ENCODE measurements at places on chromosomes 11 and 22. TPM values are rescaled to one million over a fixed set of nuclear protein-coding genes. Genes with fewer than 3 reads are reported as not detected.

- H3K36me3 ChIP-seq = no peaks in the 10 kb centered on the region
- H3K27ac ChIP-seq = no peak overlapping the region
- no peaks in the 10 kb centered on the region for H3K27me3 ChIP-seq
- no peak overlapping the region for H3K4me3 ChIP-seq
Measured at GRCh38 chr11:98835335-98835734, 185.4 kb upstream of the CNTN5 start.

Gene MRGPRX4
- total RNA-seq = not detected

DNA sequence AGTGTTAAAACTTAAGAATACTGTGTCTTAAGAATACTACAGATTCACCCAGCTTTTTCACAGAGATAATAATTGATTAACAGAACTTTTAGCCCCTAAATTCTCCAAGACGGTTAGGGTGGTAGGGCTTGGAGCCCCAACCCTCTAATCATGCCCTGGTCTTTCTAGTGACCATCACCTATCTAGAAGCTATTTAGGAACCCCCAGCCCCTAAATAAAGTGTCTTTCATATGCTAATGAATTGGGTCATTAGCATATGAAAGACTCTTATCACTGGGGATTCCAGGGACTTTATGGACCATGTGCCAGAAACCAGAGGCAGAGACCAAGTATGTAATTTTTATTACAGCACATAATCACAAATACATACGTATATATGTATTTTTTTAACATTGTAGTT lies 999.7 kb upstream of the RAG2 start:
- H3K4me3 ChIP-seq = no peak overlapping the region
- H3K27ac ChIP-seq = no peak overlapping the region
- no peaks in the 10 kb centered on the region for H3K27me3 ChIP-seq
- H3K4me1 ChIP-seq = no peaks in the 10 kb centered on the region
- H3K36me3 ChIP-seq = no peaks in the 10 kb centered on the region

Gene FHIP1B
- 14.0 TPM for total RNA-seq

Gene BTG4
- total RNA-seq = not detected

Gene ASPHD2
- 1.3 TPM for total RNA-seq

GRCh38 chr11:47593934-47594855 lies at the start of gene C1QTNF4:
C1QTNF4 (minus strand) TSS chr11:47594411; CDS start chr11:47590810, 3,601 bp downstream.
- H3K4me3 ChIP-seq = no peak within 1 kb of the TSS
- no peaks in the 10 kb centered on the region for H3K36me3 ChIP-seq
- no peak for DNase-seq
- no peak within 1 kb of the TSS for H3K27ac ChIP-seq

GRCh38 chr11:118618115-118618990 lies 10.9 kb downstream of the PHLDB1 start:
- peak; percentile 89 for DNase-seq
- peaks cover 3% of the 10 kb centered on the region for H3K27me3 ChIP-seq
- H3K36me3 ChIP-seq = peaks cover 27% of the 10 kb centered on the region
- peaks cover 89% of the 10 kb centered on the region for H3K4me1 ChIP-seq

Gene SNX32
- not detected for total RNA-seq

GRCh38 chr11:130487924-130488815 lies 39.7 kb downstream of the ADAMTS15 start:
- H3K4me1 ChIP-seq = peaks cover 12% of the 10 kb centered on the region
- H3K27me3 ChIP-seq = peaks cover 12% of the 10 kb centered on the region
- H3K27ac ChIP-seq = no peak overlapping the region
- no peak for DNase-seq

- no peaks in the 10 kb centered on the region for H3K36me3 ChIP-seq
- H3K4me3 ChIP-seq = no peak overlapping the region
- no peak overlapping the region for H3K27ac ChIP-seq
- no peaks in the 10 kb centered on the region for H3K4me1 ChIP-seq
- no peaks in the 10 kb centered on the region for H3K27me3 ChIP-seq
- no peak for DNase-seq
Measured at GRCh38 chr22:33248948-33249347, 190.8 kb upstream of the SYN3 start.

GRCh38 chr11:127191689-127192088 lies 191.1 kb upstream of the KIRREL3 start:
- no peak overlapping the region for H3K27ac ChIP-seq
- H3K4me3 ChIP-seq = no peak overlapping the region
- no peaks in the 10 kb centered on the region for H3K4me1 ChIP-seq
- H3K27me3 ChIP-seq = peaks cover 18% of the 10 kb centered on the region

Gene HTATIP2
- 15.4 TPM for total RNA-seq

- H3K4me3 ChIP-seq = no peak overlapping the region
- no peaks in the 10 kb centered on the region for H3K36me3 ChIP-seq
- DNase-seq = peak; percentile 60
- no peaks in the 10 kb centered on the region for H3K27me3 ChIP-seq
- peaks cover 25% of the 10 kb centered on the region for H3K4me1 ChIP-seq
Measured at GRCh38 chr11:85867751-85868150, 12.6 kb downstream of the CCDC83 start.

DNA sequence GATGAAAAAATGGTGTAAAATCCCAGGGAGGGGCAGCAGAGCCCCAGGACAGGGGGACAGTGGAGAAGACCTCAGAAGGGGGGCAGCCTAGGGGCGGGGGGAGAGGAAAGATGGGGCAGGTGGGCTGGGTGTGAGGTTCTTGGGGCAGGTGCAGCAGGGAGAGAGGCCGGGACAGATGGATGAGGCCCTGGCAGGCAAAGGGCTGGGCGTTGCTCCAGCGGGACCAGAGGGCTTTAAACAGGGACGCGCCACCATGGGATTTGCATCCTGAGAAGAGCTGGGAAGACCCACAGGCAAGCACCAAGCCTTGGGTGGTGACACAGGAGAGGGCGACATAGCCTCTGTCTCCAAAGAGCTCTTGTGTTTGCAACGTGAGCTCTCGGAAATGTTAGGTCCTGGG lies 1342.8 kb downstream of the TBC1D22A start:
- peaks cover 13% of the 10 kb centered on the region for H3K36me3 ChIP-seq
- no peaks in the 10 kb centered on the region for H3K27me3 ChIP-seq

Gene MYOD1
- not detected for total RNA-seq

Gene CRYAB
- 53.6 TPM for total RNA-seq

Gene OR52A1
- not detected for total RNA-seq

Gene OR4C45
- not detected for total RNA-seq

- peak overlapping the region; percentile 66 for H3K4me3 ChIP-seq
- peaks cover 25% of the 10 kb centered on the region for H3K4me1 ChIP-seq
- H3K36me3 ChIP-seq = no peaks in the 10 kb centered on the region
- DNase-seq = no peak
Measured at GRCh38 chr22:23522623-23523251, 57.4 kb downstream of the IGLL1 start.

DNA sequence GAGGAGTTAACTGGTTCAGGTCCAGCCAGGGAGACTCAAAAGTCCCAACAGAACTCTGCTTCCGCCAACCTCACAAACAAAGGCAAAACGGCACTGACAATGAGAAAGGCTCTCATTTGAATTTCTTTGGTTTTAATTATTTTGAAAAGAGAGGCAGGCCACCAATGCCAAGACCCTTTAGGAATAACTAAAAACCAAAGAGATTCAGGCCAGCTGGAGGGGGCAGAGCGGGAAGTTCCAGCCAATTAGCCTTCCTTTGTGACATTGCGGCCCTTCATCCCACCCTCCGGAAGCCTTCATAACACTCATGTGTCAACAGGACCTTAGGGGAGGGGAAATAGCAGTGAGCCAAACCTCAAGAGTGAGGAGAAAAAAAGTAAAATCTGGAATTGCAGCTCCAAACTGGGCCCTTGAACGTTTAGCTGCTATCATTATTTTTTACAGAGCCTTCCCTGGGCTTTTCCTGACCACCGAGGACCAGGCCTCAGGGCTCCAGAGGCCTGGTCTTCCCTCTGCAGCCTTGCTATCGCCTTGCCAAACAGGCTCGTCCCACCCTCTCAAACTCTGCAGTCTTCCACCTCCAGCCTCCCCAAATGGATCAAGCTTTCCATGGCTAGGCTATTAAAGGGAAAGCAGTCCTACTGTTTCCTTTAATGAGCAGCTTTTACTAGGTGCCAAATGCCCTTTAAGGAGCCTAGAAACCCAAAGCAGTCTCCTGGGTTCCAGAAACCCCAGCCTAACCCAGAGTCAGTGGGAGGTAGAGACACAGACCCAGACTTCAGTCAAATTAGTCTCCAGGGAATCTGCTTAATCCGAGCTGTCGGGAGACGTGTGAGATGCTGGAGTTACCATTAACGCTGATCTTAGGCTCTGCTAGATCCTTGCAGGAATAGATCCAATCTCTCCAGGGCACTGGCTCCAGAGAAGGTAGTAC lies 114.2 kb downstream of the CCDC34 start:
- no peak overlapping the region for H3K27ac ChIP-seq
- no peaks in the 10 kb centered on the region for H3K36me3 ChIP-seq
- peaks cover 1% of the 10 kb centered on the region for H3K27me3 ChIP-seq

Gene PAK1
- 51.4 TPM for total RNA-seq

Gene OR56B1
- not detected for total RNA-seq

Gene PGAP2
- 16.6 TPM for total RNA-seq

- no peaks in the 10 kb centered on the region for H3K36me3 ChIP-seq
- no peaks in the 10 kb centered on the region for H3K4me1 ChIP-seq
Measured at GRCh38 chr11:112596324-112596723, 335.7 kb upstream of the PLET1 start.

Gene IFITM10
- 0.57 TPM for total RNA-seq

- DNase-seq = no peak
- peaks cover 39% of the 10 kb centered on the region for H3K27me3 ChIP-seq
- no peak overlapping the region for H3K27ac ChIP-seq
- peaks cover 35% of the 10 kb centered on the region for H3K4me1 ChIP-seq
- H3K36me3 ChIP-seq = peaks cover 9% of the 10 kb centered on the region
Measured at GRCh38 chr11:72241291-72241781, 2.6 kb downstream of the PHOX2A start.

DNA sequence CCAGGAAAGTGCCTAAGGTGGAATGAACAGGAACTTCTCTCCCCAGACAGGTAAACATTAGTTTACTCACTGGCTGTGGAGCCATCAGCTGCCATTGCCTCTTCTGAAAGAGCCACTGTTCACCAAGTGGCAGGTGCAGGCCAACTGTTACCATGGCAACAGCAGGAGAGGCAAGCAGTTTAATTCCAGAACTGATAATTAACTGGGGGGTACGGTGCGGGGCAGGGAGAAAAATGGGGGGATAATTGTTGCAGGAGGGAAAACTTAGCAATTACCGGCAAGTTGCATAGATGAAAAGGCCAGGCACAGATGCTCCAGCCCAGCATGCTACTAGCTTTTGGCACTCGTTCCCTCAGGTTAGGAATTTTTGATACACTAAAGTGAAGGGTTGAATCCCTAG lies 85.1 kb downstream of the TRIM44 start:
- no peaks in the 10 kb centered on the region for H3K27me3 ChIP-seq
- H3K36me3 ChIP-seq = peaks cover 10% of the 10 kb centered on the region
- H3K27ac ChIP-seq = no peak overlapping the region
- peaks cover 39% of the 10 kb centered on the region for H3K4me1 ChIP-seq
- no peak overlapping the region for H3K4me3 ChIP-seq

DNA sequence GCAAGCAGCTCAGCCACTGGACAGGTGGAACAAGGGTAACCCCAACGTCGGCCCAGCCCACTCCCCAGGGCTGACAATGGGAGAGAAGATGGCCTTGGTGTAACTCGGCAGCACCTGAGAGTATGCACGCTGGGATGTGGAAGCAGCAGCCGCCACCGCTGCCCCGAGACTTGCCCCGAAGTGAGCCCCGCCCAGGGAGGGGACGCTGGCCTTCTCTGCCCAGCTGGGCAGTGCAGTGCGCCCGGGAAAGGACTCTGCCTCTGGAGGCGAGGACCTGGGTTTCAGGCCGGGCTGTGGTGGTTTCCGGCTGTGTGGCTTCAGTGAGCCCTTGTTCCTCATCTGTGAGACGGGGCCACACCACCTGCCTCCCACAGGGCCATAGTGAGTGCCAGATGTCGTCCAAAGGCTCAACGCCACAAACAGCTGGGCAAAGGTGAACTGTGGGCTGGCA lies 8.6 kb upstream of the POLDIP3 start:
- H3K27me3 ChIP-seq = peaks cover 5% of the 10 kb centered on the region
- peaks cover 13% of the 10 kb centered on the region for H3K36me3 ChIP-seq
- H3K4me1 ChIP-seq = peaks cover 27% of the 10 kb centered on the region

DNA sequence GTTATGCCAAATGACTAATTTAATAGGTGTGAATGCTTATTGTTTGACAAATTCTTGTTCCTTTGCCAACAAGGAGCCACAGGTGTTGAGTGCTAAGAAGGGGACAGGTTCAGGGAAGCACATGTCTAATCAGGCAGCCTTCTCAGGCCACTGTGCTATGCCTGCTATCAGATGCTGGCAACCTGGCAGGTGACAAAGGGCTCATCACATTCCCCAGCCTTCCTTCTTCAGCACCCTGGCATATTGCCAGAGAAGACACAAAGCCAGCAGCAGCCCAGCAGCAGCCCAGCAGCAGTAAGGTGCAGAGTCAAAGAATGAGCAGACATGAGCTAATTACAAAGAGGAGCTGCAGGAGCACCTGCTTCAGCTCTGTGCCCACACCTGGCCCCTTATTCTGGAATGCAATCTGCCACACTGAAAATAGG lies 68.2 kb downstream of the GUCY1A2 start:
- H3K4me1 ChIP-seq = no peaks in the 10 kb centered on the region
- H3K27me3 ChIP-seq = no peaks in the 10 kb centered on the region
- DNase-seq = no peak
- H3K36me3 ChIP-seq = no peaks in the 10 kb centered on the region

Gene CCDC73
- total RNA-seq = not detected

Gene PHETA2
- total RNA-seq = 13.3 TPM

Gene SRRD
- 18.3 TPM for total RNA-seq

GRCh38 chr11:133714471-133715375 lies 130.6 kb downstream of the SPATA19 start:
- 0 out of 2 replicates have a peak, but pooled peaks cover 4% of the 10 kb centered on the region for H3K36me3 ChIP-seq
- H3K27me3 ChIP-seq = peaks cover 2% of the 10 kb centered on the region
- DNase-seq = no peak
- no peak overlapping the region for H3K27ac ChIP-seq
- no peak overlapping the region for H3K4me3 ChIP-seq
- no peaks in the 10 kb centered on the region for H3K4me1 ChIP-seq

Gene APOA4
- total RNA-seq = not detected

DNA sequence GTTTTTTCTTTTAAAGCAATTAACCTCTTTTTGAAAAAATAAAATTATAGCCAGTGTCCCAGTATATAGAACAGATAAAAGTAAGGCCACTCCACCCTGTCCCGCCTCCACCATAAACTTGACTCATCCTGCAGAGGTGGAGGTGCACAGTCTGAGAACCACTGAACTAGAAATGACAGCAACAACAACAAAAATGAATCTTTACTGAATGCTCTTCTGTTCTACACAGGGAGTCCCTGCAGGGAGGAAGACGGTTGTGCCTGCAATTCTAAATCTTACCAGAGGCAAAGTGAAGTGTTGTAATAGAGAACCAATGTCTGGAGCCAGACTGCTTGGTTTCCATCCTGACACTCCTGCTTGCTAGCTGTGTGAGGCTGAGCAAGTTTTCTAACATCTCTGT lies 162.3 kb downstream of the FBXO7 start:
- H3K36me3 ChIP-seq = no peaks in the 10 kb centered on the region
- no peak overlapping the region for H3K4me3 ChIP-seq
- peaks cover 1% of the 10 kb centered on the region for H3K27me3 ChIP-seq
- no peak for DNase-seq

All from HFFc6 (cell line).